ENCODE measurements at places on chromosomes 5 and 9. TPM values are rescaled to one million over a fixed set of nuclear protein-coding genes. Genes with fewer than 3 reads are reported as not detected.

ITK gene
- not detected for total RNA-seq

CDX1 gene
- total RNA-seq = not detected

DRD1 gene
- not detected for total RNA-seq

CRHBP gene
- not detected for total RNA-seq

C5 gene
- 0.87 TPM for total RNA-seq

ADAMTS2 gene
- total RNA-seq = 2.8 TPM

ASPN gene
- total RNA-seq = not detected

SHOC1 gene
- total RNA-seq = 0.30 TPM

TAF1L gene
- total RNA-seq = under 0.01 TPM

SLC23A1 gene
- 1.4 TPM for total RNA-seq

PTTG1 gene
- total RNA-seq = 19.9 TPM

BARHL1 gene
- total RNA-seq = not detected

C8G gene
- 0.10 TPM for total RNA-seq

CPLANE1 gene
- 31.6 TPM for total RNA-seq

CFAP90 gene
- not detected for total RNA-seq

PLPP7 gene
- 8.0 TPM for total RNA-seq

Measured in renal cortical epithelial cell (primary cell).